ENCODE measurements at places on chromosomes 3 and 15. TPM values are rescaled to one million over a fixed set of nuclear protein-coding genes. Genes with fewer than 3 reads are reported as not detected.

Gene KCNAB1
- not detected for total RNA-seq

Gene CPNE4
- total RNA-seq, result not detected

Gene MITF
- total RNA-seq, result 0.05 TPM

Gene HHATL
- not detected for total RNA-seq
